ENCODE measurements at places on chromosomes 16 and 17.

- DNase-seq: no peak
Observed at GRCh38 chr17:7004398-7005253, 7.8 kb upstream of the RNASEK start.

- no peak for DNase-seq
Observed at GRCh38 chr17:29110372-29110757, 67.4 kb downstream of the PIPOX start.

DNA sequence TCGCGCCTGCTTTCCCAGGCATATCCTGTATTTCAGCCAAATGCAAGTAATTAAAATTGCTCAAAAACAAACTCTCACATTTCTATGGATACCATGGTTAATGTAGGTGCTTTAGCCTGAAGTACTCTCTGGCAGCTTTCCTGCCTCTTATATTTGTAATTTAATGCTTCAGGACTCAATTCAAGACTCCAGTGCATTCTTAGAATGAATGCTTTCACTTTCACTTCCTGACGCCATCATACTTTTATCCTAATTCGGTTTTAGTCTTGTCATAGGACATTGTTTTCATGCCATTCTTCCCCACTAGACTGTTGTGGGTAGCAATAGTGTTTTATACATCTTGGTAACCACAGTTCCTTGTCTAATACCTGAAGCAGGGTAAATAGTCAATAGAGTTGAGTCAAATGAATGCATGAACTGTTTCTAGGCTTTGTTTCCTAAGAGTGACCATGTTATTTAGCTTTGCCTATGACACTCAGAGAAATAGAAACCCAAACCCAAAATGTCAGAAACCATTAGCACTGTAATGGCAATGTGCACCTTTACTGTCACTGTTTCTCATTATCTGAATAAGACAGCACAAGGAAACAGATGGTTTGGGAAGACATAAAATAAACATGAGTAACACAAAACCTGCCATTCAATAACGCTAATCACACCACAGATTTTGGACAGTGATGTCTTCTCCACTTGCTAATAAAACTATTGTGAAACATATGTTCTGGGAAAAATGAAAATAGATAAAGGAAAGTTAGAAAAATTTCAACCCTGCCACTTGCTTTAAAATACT is 705.5 kb downstream of the CDH11 start:
- DNase-seq: no peak

GRCh38 chr17:50519141-50519834 is 11.0 kb downstream of the MYCBPAP start:
- DNase-seq: no peak

DNA sequence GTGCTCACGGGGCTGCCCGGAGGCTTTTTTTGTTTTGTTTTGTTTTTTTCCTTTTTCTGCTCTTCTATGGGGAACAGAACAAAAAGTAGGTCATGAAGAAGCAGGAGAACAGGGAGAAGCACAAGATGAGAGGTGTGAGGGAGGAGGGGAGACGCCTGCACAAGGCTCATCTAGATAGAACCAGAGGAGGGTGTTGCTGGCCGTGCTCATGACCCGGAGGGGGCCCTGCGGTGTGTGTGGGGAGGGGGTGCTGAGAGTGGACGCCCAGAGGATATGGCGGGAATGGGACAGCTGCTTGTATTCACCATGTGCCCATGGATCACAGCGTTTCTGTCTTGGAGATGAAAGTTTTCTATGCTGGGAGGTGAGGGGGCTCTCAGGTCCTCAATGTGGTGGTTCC is 183.7 kb downstream of the FOXL1 start:
- no peak for DNase-seq

DNA sequence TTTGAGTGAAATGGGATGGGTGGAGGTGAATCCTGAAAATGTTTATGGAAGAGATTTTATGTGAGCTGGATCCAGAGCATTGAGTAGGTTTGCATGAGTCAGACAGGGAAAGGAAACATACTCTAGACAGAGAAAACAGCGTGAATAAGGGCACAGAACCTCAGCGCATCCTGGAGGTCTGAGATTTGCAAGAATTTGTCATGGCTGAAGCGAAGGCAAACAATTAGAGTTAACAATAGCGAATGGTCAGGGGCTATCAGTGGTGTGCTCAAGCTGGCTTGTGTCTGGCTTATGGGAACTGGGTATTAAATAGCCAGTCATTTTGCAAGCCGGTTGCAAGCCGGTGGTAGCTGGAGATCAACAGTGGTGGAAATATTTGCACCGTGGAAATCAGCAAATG is 36.4 kb downstream of the MAP2K6 start:
- DNase-seq: no peak

- no peak for DNase-seq
Observed at GRCh38 chr16:87742781-87743490, 22.9 kb downstream of the KLHDC4 start.

GRCh38 chr17:5355421-5356129 is 63.9 kb downstream of the NUP88 start:
- peak; percentile 45 for DNase-seq

- no peak for DNase-seq
Observed at GRCh38 chr16:69055008-69055407, 50.4 kb upstream of the HAS3 start.

GRCh38 chr16:6853565-6853964 is 479.1 kb upstream of the RBFOX1 start:
- DNase-seq: no peak

GRCh38 chr17:34275881-34276280 is 5.9 kb downstream of the CCL7 start:
- no peak for DNase-seq

DNA sequence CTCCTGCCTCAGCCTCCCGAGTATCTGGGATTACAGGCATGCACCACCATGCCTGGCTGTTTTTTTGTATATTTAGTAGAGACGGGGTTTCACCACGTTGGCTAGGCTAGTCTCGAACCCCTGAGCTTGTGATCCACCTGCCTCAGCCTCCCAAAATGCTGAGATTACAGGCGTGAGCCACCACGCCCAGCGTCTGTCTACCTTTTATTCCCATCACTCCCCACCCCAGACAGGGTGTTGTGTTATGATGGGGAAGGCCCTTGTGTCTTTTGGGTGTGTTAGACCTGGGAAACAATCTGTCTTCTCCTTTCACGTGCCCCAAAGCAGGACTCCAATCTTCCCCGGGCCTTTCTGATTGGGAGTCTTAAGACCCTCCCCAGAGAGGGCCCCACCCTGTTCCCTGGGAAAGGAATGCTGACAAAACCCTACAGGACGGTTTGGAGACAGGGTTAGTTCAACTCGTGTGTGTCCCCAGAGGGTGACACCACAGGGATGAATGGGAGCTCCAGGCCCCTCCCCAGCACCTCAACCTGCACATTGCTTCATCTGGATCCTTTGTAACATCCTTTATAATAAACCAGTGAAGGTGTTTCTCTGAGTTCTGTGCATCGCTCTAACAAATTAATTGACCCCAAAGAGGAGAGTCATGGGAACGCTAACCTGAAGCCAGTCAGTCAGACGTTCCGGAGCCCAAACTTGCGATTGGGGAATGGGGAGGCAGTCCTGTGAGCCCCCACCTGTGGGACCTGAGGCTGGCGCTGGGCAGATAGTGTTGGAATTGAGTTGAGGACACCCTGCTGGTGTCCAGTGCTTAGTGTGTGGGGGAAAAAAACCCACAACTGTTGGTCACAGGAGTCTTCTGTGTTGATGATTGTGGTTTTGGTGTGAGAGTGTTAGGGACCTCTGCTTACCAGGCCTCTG is 3.2 kb upstream of the ELOB start:
- DNase-seq: no peak

- DNase-seq: no peak
Observed at GRCh38 chr16:1534021-1535020, 855 bp downstream of the TMEM204 start.

GRCh38 chr16:50146479-50147435 is 6.3 kb upstream of the TENT4B start:
- DNase-seq: no peak

GRCh38 chr16:1493746-1494094 is 560 bp downstream of the TELO2 start:
- DNase-seq: no peak

GRCh38 chr17:13113821-13114525 is 96.1 kb upstream of the ELAC2 start:
- no peak for DNase-seq

DNA sequence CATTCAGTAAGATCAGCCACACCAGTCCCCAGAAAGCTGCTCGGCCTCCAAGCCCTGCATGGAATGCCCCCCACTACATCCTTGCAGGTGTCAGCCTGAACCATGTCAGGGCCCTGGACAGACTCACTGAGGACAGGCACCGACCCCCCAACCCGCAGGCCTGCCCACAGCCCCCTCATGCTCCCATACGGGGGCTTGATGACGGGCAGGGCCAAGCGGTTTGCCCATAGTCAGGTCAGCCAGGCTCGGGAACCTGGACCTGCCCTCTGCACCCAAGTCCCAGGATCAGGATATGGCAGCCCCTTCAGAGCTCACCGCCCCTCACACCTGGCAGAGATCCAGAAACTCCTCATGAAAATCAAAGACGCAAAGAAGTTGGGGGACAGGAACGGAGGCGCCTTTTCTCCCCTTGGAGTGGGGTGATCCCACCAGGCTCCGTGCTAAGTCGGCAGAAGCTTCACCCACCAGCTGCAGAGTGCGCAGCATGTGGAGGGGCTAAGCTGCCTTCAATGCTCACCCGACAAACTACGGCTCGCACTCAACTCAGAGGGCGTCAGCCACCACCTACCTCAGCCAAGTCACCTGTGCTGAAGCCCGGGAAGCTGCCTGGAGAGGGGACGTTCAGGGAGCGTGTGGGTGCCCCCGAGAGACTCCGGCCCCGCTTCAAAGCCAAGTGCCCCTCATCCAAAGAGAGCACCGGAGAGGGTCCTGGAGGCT is 26.5 kb downstream of the GNPTG start:
- no peak for DNase-seq

DNA sequence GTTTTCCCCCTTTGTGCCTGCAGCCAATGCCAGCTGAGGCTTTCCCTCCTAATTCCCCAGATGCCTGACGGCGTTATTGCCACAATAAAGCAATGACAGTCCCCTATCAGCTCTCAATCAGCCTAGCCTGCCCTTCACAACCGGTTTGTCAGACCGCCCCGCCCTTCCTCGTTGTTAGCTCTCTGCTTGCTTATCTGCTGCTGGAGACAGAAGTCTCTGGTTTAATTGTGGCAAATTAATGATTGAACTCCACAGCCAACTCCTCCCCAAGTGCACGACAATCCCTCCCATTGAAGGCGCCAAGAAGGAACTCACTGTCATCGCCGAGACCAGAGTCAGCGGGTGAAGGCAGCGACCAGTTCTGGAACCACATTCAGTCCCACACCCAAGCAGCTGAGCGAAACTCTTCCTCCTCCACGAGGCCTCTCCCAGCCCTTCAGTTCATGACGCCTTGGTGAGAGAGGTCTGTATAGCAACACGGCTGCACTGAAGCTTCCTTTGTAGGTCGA is 474.4 kb downstream of the SLC39A11 start:
- no peak for DNase-seq

DNA sequence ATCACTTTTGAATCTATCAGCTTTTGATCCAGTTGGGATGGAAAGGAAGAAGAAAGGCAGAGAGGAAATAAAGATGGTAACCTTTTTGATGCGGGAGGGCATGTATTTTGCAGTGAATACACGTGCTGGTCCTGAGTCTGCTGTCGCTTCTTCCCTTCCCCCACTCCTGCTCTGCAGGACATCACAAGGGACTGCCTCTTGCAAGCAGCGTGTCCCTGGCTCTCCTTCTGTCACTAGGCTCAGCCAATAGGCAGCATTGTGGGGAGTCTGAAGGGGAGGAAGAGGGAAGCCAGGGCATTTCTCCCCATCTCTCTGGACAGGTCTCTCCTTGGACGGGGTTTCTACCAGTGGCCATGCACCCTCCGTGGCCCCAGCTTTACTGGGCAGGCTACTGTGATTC is 15.7 kb upstream of the WFDC1 start:
- DNase-seq: no peak

GRCh38 chr17:77145224-77145611 is 4.4 kb downstream of the SEC14L1 start:
- DNase-seq: no peak

DNA sequence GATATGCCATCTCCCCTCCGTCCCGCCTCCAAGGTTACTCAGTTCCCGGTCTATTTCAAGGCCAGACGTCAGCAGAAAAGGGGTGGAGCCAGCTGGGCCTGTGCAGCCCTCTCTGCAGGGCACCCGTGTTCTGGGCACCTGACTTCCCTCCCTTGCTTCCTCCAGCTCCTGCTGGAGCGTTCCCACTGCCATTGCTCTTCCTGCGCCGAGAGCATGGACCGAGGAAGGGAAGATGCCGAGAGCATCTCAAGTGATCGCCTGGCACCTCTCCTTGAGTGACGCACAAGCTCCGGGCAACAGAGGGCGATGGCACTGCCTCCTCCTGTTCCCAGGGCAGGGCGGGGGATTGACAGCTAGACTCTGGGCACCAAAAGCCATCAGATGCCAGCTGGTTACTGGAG is 29.4 kb upstream of the NAT9 start:
- no peak for DNase-seq

- no peak for DNase-seq
Observed at GRCh38 chr17:6639586-6640535, 650 bp downstream of the KIAA0753 start.

DNA sequence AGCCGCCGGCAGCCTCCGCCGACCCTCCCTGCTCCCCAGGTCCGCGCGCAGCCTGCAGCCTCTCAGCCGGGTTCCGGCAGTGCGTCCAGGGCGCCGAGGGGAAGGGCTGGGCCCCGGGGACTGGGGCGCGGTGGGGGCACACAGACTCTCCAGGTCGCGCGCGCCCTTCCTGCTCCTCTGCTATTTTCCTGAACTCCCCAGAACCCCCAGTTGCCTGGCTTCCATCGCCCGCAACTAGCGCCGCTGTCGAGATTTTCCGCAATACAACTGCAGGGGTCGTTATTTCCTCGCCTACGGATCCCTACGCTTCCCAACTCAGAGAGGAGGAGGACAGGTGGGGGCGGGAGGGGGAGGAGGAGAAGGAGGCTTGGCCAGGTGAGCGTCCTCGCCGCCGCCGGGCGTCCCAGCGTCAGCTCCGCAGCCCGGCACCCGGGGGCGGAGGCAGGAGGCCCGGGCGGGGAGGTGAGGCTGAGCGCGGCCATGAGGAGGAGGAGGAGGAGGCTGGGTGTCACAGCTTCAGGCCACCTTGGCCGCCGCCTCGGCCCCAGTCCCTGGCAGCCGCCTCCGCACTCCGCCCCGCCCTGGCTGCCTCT is at the start of gene CA10:
Gene CA10 (minus strand): TSS at position 265 of the 593 bp plus-strand sequence.
- no peak for DNase-seq

- no peak for DNase-seq
Observed at GRCh38 chr16:2183671-2184070, 12.7 kb downstream of the CASKIN1 start.

- DNase-seq: no peak
Observed at GRCh38 chr16:85077039-85077438, 35.2 kb downstream of the CIBAR2 start.

DNA sequence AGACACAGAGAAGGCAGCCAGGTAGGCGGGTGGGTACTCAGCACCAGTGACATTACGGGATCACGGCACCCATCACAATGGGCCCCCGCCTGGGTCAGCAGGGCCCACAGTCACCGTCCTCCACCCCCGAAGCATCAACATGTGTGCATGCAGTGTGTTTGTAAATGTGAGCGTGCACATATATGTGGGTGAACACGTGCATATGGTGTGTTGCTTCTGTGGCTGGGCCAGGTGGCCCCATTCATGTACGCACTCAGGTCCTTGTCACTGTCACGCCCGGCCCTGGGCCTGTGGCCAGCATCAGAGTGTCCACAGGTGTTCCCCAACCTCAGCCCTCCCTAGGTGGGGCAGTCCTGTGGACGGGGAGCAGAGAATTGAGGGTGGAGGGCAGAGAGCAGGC is 37.1 kb downstream of the TNFRSF13B start:
- peak; percentile 9 for DNase-seq

All from tibial artery (tissue), 4 donors.